Activated T-helper 9 cell treated with anti-CD3 and anti-CD28 coated beads, Interleukin-2, amount 50 U/mL, for 16 hours (primary cell): ENCODE measurements at places on chromosomes 13 and 19.

DNA sequence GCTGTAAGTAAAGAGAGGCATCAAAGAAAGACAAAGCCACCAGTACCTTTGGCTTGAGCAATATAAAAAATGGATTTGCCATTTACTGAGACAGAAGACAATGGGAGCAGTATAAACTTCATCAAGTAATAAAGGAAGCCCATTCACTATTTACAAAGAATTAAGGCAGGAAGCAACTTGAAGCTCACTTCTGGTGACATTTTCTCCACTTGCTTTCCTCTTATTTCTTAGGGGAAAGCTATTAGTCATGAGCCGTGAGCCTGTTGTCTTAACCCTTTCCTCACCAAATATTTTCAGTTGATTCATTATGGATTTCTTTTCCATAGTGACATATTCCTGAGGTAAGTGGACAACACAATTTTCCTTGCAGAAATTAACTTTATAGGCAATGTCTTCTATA lies 156.8 kb downstream of the DNAJC3 start:
- no peak for DNase-seq

DNA sequence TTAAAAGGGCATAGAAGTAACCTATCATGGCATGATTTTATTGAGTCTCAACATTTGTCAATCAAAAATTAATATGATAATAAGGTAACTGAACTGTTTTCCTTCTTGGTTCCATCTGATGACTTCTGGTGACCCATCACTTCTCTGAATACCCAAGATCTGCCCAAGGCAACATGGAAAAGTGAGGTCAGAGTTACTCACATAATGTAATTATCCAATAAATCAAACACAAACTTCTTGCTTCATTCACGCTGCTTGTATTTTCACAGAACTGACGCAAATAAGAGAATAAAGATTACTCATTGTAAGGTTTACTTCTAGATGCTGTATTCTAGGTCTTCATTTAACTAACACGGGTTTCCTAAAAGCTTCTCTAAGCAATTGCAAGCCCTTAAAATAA lies 361.6 kb downstream of the RBM26 start:
- DNase-seq, result no peak

- no peak for DNase-seq
Observed at GRCh38 chr19:48994035-48994386, 324 bp downstream of the RUVBL2 start.

DNA sequence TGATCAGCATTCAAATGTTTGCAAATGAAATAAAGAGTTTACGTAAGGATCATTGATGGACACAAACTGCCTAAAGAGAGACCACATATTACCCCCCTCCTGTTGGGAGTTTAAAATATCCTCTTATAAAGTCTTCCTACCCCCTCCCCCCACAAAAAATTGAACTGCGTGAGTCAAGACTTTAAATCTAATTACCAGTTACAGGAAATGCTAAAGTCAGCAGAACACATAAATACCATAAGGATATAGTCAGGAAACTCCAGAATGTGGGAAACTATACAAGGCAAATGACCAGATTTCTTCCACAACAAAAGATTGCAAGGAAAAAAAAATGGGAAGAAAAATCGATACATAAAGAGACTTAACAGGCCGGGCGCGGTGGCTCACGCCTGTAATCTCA lies 44.4 kb upstream of the FARP1 start:
- no peak for DNase-seq
